Foreskin fibroblast (primary cell): ENCODE measurements at places on chromosomes 6 and 20.

GRCh38 chr6:149194820-149195558 is 122.5 kb upstream of the TAB2 start:
- no peak for DNase-seq

DNA sequence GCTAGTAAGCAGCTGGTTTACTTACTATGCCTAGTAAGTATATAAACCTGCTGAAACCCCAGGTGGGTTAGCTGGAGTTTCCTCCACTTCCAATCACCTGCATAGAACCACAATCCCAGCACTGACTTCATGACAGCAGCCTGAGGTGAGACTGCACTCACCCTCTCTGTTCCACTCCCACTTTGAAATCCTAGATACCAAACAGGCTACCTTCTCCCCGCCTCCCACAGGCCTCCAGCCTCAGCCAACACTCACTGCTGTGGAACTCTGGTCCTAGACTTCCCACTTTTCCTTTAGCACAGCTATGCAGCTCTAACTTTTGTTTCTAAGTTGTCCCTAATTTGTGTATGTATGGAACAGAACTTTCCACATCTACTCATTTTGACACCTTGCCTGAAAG is 149.7 kb upstream of the ARID1B start:
- DNase-seq: no peak

- no peak for DNase-seq
Measured at GRCh38 chr20:45407067-45407745, 883 bp upstream of the DBNDD2 start.

DNA sequence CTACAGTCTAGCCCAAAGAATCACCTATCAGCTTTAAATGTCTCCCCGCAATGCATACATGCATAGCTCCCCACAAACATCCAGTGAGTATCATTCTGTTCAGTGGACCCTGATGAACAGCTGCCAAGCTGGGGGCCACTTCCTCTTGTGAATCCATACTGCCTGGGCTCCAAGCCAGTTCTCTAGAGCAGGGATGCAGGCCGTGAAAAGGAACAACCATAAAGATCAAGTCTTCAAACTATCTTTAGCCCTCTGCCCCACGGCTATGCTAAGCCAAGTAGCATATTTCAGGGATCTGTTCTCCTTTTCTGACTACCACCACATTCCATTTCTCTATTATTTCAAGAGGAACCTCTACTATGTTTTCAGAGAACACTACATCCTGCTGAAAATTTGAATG is 191.7 kb upstream of the BTBD3 start:
- no peak for DNase-seq

DNA sequence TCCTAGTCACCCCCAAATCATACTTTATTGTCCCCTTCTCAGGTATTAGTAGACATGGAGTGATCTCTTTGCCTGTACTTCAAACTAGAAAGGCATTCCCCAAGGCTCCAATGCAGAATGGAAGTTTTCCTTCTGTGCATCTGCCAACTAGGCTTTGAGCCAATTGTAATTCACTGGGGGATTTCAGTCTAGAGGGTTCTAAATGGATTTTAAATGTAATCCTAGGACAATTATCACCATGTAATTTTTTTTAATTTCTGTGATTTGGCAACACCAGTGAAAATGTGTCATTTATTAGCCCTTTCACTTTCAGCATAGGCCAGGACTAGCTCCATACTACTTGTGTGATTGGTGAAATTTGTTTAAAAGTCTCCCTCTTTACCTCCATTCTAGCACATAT is 557.6 kb upstream of the MARCKS start:
- DNase-seq: no peak

- peak; percentile 73 for DNase-seq
Measured at GRCh38 chr6:38259736-38260135, 380.0 kb downstream of the BTBD9 start.

GRCh38 chr6:53369876-53370515 is 21.2 kb upstream of the ELOVL5 start:
- no peak for DNase-seq

- DNase-seq: no peak
Measured at GRCh38 chr20:672963-673602, 2.5 kb downstream of the SCRT2 start.
